ENCODE measurements at places on chromosomes 1 and 21.

DNA sequence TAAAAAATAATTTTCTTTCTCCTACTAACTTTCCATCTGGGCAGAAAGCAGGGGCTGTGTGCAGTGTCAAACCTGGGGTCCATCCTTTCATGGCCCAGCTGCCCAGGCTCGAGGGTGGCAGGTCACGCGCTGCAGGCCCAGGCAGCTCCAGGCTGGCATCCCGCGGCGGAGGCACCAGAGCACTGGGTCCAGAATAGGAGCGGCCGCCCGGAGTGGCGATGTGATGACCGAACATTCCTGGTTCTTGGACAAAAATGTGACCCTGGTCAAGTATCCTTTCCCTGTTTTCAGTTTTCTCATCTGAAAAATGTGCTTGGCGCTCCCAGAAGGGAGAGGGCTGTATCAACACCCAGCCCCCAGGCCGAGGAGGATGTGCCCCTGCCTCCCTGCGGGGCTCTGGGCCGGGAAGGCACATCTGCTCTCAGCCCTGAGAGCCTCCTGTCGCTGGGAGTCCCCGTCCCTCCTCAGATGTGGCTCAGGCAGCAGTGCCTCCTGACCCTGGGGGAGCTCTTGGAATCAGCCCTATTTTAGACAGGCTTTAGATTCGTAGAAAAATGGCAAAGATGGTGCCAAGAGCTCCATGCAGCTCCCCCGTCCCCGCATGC lies 29.3 kb downstream of the SLX9 start:
- no peak for DNase-seq

GRCh38 chr1:89611721-89612120 lies 21.2 kb upstream of the LRRC8C start:
- DNase-seq, result peak; percentile 39

GRCh38 chr1:175493321-175494010 lies 249.9 kb downstream of the TNR start:
- no peak for DNase-seq

- no peak for DNase-seq
These were observed 148.2 kb upstream of the COL11A1 start for GRCh38 chr1:103256490-103256889.

DNA sequence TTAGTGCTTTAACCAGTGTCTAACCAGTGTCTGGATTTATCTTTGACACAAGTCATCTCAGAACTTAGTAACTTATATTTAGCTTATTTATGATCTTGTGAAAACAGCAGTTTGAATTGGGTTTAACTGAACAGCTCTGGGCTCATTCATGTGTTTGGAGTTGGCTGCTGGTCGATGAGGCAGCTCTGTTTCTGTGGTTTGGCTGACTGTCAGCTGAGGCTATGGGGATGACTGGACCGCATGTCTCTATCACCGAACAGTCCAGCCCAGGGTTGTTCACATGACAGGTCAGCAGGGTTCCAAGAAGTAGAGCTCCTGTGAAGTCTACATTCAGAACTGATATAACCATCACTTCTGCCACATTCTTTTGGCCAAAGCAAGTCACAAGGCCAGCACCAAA lies 29.1 kb upstream of the C21orf91 start:
- no peak for DNase-seq

DNA sequence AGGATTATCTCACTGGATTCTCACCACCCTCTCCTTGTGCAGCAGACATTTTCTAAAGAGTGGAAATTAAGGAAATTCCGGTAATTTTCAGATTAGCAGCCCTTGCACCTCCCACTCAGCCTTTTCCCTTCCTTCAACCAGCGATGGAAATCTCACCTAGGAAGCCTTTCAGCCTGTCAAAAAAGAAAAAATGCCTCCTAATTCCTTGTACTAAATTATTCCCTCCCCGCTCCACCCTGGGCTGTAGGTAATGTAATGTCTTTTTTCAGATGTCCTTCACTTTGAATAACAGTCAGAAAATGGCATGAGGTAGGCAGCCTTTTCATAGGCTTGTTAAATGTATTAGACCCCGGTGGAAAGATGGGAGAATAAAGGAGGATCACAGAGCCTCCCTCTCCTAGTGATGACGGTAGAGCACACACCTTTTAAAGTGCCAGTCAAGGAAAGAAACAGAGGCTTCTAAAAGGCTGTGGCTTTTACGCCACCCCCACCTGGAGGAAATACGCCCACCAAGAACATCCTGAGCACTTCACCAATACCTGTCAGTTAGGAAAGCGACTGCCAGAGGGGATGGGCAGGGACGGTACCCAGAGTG lies 62.8 kb upstream of the NEK2 start:
- DNase-seq, result no peak

DNA sequence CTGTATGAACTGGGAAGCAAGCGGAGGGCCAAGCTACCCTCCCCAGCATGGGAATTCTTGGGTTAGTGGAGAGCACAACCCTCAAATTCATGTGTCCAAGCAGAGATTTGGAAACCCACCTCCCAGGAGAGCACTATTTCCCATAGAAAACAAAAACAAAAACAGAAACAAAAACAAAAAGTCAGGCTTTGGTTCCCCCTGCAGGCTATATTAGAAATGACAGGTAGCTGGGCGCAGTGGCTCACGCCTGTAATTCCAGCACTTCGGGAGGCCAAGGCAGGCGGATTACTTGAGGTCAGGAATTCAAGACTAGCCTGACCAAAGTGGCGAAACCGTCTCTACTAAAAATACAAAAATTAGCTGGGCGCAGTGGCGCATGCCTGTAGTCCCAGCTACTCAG lies 10.8 kb downstream of the MINDY1 start:
- DNase-seq, result no peak

- no peak for DNase-seq
These were observed 121.5 kb downstream of the COL24A1 start for GRCh38 chr1:86035101-86035500.

GRCh38 chr21:28953247-28953646 lies 39.4 kb downstream of the LTN1 start:
- no peak for DNase-seq

GRCh38 chr1:205339717-205340116 lies 17.0 kb downstream of the KLHDC8A start:
- DNase-seq, result peak; percentile 67

DNA sequence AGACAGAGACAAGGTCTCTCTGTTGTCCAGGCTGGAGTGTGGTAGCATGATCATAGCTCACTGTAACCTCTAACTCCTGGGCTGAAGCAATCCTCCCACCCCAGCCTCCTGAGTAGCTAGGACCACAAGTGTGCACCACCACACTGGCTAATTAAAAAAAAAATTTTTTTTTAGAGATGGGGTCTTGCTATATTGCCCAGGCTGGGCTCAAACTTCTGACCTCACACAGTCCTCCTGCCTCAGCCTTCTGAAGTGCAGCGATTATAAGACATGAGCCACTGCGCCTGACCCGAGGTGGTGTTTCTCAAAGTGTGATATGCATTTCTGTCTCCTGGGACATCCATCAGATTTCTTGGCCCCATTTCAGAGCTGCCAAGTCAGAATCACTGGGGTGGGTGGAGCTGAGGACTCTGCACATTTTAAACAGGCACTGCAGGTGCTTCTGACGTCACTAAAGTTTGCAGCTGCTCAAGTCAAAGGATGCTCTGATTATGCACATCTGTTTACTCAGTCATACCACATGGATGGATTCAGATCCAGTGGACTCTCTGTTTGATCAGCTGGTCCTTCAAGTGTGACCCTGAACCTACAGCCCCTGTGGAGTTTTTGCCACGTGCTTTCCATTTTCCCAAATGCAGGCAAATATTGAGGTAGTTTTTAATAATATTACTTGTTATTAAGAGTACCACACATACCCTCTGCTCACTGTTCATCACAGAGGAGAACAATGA lies 21.4 kb downstream of the TGFB2 start:
- DNase-seq, result no peak

GRCh38 chr1:152182944-152183361 lies 23.9 kb upstream of the RPTN start:
- DNase-seq, result no peak

DNA sequence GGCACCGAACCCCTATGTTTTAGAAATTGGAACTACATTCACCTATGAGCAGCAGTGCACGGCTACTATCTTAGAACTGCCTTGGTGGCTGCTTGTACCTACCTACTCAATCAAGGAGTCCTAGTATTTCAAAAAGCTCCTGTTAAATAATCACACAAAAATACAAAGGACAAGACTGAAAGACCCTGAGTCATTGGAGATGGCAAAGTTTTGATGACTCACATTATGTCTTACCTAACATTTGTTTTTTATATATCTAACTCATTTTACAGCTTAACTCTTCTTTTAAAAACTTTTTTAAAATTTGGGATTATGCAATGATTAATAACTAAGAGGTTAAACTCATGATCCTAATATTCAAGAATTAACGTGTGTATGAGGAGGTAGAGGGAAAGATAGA lies 1206.0 kb upstream of the TMPRSS15 start:
- no peak for DNase-seq

DNA sequence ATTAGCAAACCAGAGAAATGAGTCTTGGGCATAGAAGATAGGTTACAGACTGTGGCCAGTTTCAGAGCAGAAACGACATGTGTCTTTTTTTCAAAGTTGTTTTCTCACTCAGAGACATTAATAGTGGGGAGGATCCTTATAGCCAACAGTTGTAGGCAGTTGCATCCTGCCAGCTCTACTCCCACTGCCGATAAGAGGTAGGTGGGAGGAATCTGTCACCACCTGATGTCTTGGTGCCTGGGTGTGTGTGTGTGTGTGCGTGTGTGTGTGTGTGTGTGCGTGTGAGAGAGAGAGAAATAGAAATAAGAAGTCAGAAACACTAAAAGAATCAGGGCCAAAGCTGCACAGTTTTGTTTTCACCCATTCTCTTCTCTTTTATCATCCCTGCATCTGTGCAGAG lies 219.5 kb downstream of the ZP4 start:
- no peak for DNase-seq

DNA sequence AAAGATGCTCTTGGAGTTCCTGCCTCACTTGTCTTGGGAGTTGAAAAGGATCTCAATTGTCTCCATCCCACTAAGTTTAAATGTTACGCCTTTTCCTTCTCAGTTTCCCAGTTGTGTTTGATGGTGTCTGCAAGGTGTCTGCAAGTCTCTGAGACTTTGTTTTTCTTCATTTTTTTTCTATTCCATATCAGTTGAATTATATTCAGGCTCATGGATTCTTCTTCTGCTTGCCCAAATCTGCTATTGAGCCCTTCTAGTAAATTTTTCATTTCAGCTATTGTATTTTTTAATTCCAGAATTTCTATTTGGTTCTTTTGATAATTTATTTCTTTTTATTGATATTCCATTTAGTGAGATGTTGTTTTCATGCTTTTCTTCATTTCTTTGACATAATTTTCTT lies 47.4 kb upstream of the TSHB start:
- DNase-seq, result no peak

GRCh38 chr1:53295726-53296116 lies 32.1 kb downstream of the LRP8 start:
- no peak for DNase-seq

GRCh38 chr1:109677459-109677858 lies 9.6 kb downstream of the GSTM2 start:
- DNase-seq, result no peak

DNA sequence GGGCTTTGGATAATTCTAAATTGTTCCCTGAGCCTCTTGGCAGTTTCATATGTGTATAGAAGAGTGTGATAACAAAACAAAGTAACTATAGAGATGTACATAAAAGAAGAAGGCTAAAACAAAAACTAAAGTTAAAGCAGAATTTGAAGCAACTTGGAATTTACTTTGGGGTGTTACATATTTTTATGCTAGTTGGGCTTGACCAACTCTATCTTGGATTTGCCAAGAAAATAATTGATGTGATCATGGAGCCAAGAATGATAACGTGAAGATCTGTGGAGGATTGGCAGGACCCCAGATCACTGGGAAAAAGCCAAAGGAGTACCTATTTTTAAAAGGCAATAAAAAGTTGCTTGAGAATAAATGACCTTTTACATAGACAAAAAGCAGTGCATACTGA lies 206.9 kb downstream of the LMO4 start:
- DNase-seq, result no peak

DNA sequence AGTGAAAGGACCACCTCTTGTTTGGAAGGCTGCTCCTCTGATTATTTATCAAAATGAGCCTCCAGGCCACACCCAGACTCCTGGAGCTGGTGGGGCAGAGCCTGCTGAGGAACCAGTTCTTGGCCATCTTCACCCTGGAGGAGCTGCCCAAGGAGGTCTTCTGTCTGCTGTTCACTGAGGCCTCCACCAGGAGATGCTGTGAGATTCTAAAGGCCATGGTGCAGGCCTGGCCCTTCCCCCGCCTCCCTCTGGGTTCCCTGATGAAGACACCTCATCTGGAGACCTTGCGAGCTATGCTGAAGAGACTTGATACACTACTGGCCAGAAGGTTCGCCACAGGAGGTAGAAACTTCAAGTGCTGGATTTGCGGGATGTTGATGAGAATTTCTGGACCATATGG lies 61.7 kb upstream of the GJA8 start:
- DNase-seq, result no peak

DNA sequence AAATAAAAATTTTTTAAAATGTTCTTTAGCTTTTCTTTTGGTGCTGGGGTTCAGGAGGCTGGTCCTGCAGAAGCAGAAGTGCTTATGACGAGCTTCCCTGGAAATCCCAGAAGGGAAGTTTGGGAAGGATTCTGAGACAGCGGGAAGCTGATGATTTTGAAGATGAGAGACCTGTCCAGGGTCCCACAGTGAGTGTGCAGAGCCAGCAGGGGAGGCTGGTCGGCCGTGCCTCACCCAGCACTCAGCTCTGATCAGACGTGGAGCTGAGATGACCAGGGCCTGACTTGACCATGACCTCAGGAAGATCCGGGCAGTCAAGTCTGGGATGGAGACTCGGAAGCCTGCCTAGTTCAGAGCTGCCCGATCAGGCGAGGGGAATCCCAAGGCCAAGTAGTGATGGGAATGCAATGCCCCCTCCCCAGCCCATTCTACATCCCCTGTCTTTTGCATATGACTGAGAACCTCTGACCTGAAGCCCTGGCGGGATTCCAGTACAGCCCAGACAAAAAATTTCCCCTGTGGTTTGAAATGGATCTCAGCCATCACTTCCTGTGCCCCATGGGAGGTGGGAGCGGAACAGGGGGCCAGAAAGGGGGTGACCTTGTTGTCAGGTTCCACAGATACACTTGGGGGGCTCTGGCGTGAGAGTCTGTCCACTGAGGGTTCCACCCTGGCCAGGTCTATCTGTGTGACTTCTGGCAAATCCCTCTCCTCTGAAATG lies 96.8 kb upstream of the RUNX3 start:
- DNase-seq, result no peak

DNA sequence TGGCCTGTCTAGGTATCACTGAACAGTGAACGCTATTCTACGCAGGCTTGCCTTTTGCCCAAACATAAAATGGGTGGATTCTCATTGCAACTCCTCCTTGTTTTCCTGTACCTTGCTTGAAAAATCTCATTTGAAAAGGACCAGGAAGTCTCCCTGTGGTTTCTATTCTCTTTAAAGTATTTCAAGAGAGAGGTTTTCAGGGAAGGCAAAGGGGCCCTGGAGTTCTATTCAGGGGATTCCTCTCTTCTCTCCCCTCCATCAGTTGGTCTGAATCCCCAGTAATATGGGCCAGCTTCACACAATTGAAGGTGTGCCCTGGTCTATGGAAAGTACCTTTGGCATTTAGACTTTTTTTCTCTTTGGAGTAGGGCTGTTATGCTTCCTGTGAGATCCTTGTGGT lies 311.3 kb downstream of the RGS7 start:
- DNase-seq, result no peak

All from stimulated activated naive CD8-positive, alpha-beta T cell treated with anti-CD3 and anti-CD28 coated beads, Interleukin-15, amount 100 ng/mL, for 72 hours (primary cell).